Muscle of leg (tissue), 16 donors: ENCODE measurements at places on chromosomes 1 and 21. TPM values are rescaled to one million over a fixed set of nuclear protein-coding genes. Genes with fewer than 3 reads are reported as not detected.

UMODL1 gene
- polyA plus RNA-seq: not detected

CAPN9 gene
- 1.3 TPM for polyA plus RNA-seq

CDA gene
- polyA plus RNA-seq: 0.49 TPM

KCND3 gene
- polyA plus RNA-seq: 1.4 TPM

PLEKHN1 gene
- 1.3 TPM for polyA plus RNA-seq

B3GALNT2 gene
- 30.2 TPM for polyA plus RNA-seq

PTPN22 gene
- 0.20 TPM for polyA plus RNA-seq

NR1I3 gene
- 0.50 TPM for polyA plus RNA-seq

ACOT7 gene
- polyA plus RNA-seq: 20.5 TPM

LHX8 gene
- not detected for polyA plus RNA-seq

SLC30A10 gene
- polyA plus RNA-seq: 0.40 TPM

TBX15 gene
- polyA plus RNA-seq: 51.2 TPM

TNFAIP8L2 gene
- 2.4 TPM for polyA plus RNA-seq

OR6P1 gene
- not detected for polyA plus RNA-seq
